ENCODE measurements at places on chromosomes 12 and 14.

- no peak for DNase-seq
Observed at GRCh38 chr12:81949841-81950308, 190.7 kb upstream of the PPFIA2 start.

- DNase-seq = no peak
Observed at GRCh38 chr14:28157887-28158791, 608.4 kb upstream of the FOXG1 start.

GRCh38 chr12:104604995-104605675 lies 148.4 kb downstream of the CHST11 start:
- no peak for DNase-seq

GRCh38 chr14:103019236-103019635 lies 38.1 kb downstream of the CDC42BPB start:
- no peak for DNase-seq

- no peak for DNase-seq
Observed at GRCh38 chr12:64909124-64909523, 84.7 kb downstream of the TBC1D30 start.

- DNase-seq = no peak
Observed at GRCh38 chr14:68652433-68652690, 140.5 kb downstream of the ZFP36L1 start.

DNA sequence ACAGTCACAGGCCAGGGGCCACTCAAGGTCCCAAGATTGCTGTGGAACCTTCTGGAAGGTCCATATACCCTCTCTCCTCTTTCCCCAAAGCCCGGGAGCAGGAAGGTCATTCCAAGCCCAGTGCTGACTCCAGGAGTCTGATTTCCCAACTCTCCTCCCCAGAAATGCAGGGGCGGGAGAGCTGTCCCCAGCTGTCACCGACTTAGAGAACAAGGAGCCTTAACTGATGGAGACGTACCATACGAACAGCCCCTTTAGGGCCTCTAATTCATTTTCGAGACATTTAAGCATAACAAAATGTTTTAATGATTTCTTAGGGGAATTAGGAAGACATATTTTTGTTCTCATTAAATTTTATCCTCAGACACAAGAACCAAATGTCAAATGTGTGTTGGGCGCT lies 99.2 kb downstream of the PHETA1 start:
- DNase-seq = no peak

GRCh38 chr12:131452444-131452860 lies 258.4 kb upstream of the SFSWAP start:
- no peak for DNase-seq

GRCh38 chr12:56212361-56212760 lies 9.4 kb downstream of the RNF41 start:
- DNase-seq = no peak

- DNase-seq = no peak
Observed at GRCh38 chr14:64868841-64869240, 10.9 kb downstream of the SPTB start.
